ENCODE measurements at places on chromosomes 4 and X. TPM values are rescaled to one million over a fixed set of nuclear protein-coding genes. Genes with fewer than 3 reads are reported as not detected.

Gene VCX3B
- not detected for total RNA-seq

Gene GPC3
- 0.82 TPM for total RNA-seq

Gene PROM1
- not detected for total RNA-seq

Gene GRIA3
- total RNA-seq = 0.51 TPM

Gene NAP1L3
- total RNA-seq = not detected

Gene ETDB
- total RNA-seq = not detected

Gene SPIN2B
- total RNA-seq = 6.6 TPM

Gene CXCL5
- total RNA-seq = not detected

Gene TRO
- 0.16 TPM for total RNA-seq

Gene SLC4A4
- total RNA-seq = 0.44 TPM

Gene CPE
- not detected for total RNA-seq

Gene EMCN
- not detected for total RNA-seq

Gene HHIP
- 0.38 TPM for total RNA-seq

Gene ZNF674
- total RNA-seq = 2.7 TPM

Gene HERC6
- total RNA-seq = 5.9 TPM

Gene SYTL5
- total RNA-seq = not detected

Gene CNKSR2
- total RNA-seq = not detected

Gene TEX13B
- total RNA-seq = not detected

Gene VEGFC
- not detected for total RNA-seq

Gene GDI1
- 57.9 TPM for total RNA-seq

Gene BTK
- 96.3 TPM for total RNA-seq

Gene MAD2L1
- total RNA-seq = 61.6 TPM

Gene SLC6A8
- 0.29 TPM for total RNA-seq

Gene SMARCA1
- 0.31 TPM for total RNA-seq

Gene NAA11
- not detected for total RNA-seq

Gene S100G
- total RNA-seq = not detected

Gene RHOXF1
- not detected for total RNA-seq

Gene PPP2R2C
- 0.13 TPM for total RNA-seq

Gene FRG2
- total RNA-seq = not detected

Gene PPM1K
- 48.4 TPM for total RNA-seq
